ENCODE measurements at places on chromosomes 11 and 22.

- no peak for DNase-seq
Observed at GRCh38 chr11:112004389-112004788, 20.8 kb upstream of the DLAT start.

GRCh38 chr22:35728639-35729308, 11.1 kb downstream of the APOL5 start:
- DNase-seq = no peak

DNA sequence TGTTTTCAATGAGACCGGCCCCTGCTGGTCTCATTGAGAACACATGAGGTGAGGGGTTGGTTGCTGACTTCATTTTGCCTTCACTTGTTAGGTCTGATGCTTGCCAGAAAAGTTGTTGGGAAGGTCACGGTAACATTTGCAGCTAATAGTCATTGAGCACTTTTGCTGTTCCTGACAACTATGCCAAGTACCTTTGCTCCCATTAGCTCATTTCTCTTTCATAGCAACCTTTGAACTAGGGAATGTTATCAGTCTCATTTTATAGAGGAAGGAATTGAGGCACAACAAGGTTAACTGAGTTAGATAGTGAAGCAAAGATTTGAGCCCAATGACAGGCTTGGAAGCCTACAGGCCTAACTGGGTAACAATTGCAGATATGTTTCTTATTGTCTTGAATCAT, 195.4 kb upstream of the LARGE1 start:
- DNase-seq = no peak

DNA sequence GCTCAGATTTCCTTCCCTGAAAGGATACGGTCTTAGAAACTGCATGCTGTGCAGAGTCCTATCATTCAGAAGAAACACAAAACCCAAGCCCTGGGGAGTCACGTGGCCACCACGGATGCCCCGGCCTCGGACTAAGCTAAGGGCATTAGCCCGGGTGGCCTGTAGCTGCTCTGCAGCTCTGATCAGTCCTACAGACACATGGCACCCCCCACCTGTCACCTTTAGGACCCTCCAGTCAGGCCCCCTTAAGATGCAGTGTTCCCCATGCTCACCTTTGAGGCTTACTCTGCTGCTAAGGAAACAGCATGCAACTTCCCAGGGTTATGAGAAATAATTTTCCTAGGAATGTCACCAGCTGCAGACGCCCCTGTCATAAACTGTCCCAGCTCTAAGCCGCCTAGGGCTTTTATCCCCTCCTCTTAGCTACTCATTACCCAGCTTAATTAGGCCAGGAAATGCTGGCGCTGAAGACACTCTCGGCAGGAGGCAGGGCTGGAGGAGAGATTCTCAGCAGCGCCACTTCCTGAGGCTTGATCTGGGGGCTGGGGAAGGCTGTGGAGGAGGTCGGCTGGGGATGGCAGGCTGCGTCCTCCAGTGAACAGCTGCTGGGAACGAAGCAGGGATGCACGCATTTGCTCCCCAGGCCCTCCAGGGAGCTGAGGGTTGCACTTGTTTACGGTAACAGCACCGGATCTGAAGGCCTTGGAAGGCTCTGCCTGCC, 47.2 kb upstream of the ADA2 start:
- DNase-seq = peak; percentile 56

DNA sequence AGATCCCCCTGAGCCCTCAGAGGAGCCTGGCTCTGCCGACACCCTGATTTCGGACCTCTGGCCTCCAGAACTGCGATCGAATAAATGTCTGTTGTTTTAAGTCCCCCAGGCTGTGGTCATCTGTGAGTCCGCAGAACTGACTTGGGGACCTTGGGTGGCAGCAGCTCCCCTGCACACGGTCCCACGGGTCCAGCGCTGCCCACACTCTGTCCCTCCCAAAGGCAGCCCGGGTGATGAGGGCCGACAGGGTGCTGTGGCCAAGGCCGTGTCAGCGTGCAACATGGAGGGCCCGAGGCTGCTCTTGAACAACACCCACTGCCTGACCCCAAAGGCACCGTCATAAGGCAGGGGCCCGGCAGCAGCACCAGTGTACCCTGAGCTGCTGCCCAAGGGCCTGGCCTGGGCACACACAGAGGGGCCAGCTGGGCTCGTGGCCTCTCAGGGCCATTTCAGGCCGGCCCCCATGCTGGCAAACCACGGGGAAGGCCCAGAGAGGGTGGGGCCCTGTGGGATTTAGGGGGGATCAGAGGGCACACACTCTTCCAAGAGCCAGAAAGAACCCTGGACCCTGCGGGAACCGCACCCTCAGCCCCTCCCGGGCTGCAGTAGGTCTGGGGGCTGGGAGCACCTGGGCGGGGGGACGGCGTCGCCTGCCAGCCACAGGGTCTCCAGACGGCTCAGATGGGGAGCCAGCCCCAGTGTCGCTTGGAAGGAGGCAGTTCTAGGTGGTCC, 77.1 kb upstream of the PRR5 start:
- DNase-seq = no peak

- no peak for DNase-seq
Observed at GRCh38 chr11:125380756-125381445, 115.2 kb downstream of the FEZ1 start.

- no peak for DNase-seq
Observed at GRCh38 chr11:11464555-11464954, 111.5 kb upstream of the CSNK2A3 start.

- DNase-seq = no peak
Observed at GRCh38 chr11:2811206-2812091, 74.1 kb downstream of the CDKN1C start.

DNA sequence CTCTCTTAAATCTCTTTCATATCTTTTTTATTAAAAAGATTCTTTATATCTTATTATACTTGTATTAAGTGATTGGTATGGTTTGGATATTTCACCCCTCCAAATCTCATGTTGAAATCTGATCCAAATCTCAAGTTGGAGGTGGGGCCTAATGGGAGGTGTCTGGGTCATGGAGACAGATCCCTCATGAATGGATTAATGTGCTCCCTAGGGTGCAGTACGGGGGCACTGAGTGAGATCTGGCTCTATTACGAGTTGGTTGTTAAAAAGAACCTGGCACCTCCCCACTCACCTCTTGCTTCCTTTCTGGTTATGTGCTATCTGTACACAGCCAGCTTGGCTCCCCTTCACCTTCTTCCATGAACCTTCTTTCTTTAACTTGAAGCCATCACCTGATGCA, 149.6 kb downstream of the CWF19L2 start:
- peak; percentile 25 for DNase-seq

GRCh38 chr11:82719361-82720105, 14.1 kb downstream of the FAM181B start:
- DNase-seq = no peak

DNA sequence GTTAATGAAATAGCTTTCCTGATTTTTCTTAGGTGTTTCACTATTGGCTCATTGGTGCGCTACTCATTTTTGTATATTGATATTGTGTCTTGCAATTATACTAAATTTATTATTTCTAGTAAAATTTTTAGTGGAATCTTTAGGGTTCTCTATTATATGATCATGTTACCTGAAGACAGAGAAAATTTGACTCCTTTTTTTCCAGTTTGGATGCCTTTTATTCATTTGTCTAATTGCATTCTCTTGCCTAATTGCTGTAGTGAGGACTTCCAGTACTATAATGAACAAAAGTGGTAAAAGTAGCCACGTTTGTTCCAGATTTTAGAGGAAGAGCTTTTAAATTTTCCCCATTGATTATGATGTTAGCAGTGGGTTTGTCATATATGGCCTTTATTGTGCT, 114.0 kb upstream of the SERPIND1 start:
- DNase-seq = no peak

DNA sequence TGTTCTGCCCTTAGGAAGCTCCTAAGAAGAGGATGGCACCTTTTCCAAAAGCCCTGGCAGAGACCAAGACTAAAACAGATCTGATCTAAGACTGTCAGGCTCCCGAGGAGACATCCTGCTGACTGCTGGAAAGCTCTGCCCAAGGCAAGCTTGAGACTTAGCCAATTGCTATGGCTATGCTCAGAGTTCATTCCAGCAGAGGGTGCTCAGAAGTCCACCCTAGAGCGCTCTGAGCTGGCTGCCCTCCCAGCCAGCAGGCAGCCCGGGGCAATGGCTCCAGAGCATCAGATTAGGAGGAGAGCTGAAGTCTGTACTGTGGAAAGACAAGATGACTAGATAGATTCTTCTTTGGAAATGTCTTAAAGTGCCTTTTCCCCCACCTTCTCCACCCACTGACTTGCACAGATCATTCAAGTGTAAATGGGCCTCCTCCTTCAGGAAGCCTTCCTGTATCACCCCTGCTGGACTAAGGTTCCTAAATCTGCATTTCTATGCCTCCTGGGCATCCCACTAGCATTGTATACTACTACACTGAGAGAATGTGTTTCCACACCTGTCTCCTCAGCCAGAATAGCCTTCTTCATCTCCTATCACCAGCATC, 23.4 kb downstream of the LRRC55 start:
- DNase-seq = no peak

DNA sequence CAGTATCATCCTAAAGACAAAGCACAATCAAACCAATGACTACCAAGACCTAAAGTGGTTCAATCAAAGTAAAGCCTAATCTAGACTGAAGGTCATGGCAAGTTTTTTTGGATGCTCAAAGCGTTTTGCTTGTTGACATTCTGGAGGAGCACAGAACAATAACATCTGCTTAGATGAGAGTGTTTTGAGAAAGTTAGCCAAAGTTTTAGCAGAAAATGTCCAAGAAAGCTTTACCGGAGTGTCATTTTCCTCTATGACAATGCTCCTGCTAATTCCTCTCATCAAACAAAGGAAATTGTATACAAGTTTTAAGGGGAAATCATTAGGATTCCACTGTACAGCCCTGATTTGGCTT, 256.9 kb upstream of the FAT3 start:
- no peak for DNase-seq

- DNase-seq = no peak
Observed at GRCh38 chr11:1746511-1746931, 3.9 kb downstream of the IFITM10 start.

Data from NCI-H526 treated with DMSO at 0.1 percent for 48 hours (cell line).